ENCODE measurements at places on chromosomes 4 and X.

GRCh38 chr4:89863533-89863932 lies 26.6 kb upstream of the SNCA start:
- DNase-seq = no peak

DNA sequence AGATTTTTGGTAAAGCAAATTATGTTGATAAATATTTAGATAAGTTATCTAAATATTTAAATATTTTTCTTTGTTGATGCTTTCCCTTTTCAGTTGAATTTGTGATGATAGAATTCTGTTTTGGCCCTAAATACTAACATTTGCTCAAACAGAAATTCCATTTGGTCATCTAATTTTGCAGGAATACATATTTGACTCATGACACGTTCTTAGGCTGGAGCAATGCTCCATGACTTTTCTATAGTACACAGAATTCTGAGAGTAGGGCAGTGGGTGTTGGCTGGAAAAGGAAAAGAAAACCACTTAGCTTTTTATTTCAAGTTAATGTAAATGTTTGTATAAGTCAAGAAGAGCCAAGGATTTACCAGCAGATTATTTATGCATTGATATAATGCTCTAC lies 58.6 kb upstream of the GK2 start:
- DNase-seq = no peak

DNA sequence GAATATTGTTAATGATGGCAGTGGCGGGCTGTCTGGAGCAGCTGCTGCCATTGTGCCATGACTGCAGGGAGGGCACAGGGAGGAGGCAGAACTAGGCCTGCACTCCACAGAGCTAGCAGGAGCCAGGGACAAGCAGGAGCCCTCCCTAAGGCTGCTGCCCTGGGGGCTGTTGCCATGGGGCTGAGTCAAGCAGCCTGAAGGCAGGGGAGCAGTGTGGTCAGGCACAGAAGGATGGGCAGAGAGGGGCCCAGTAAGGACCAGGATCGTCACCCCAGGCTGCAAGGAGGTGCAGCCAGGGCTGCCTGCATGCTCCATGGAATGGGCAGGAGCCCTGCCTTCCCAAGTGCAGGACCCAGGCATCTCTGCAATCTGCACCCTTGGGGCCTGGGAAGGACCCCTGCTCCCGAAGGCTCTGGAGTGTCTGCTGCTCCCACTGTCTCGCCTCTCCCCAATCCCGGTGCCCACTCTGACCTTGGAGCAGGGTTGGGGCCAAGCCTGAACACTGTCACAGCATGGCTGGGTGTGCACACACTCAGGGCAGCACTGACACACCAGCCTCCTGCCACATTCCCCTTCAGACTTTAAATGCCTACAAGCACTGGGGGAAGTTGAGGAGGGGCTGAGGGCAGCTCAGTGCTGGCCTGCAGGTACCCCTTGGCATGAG lies 98.3 kb upstream of the GALNTL6 start:
- DNase-seq = no peak

- no peak for DNase-seq
These were observed 146.9 kb downstream of the DCHS2 start for GRCh38 chr4:154344686-154345085.

GRCh38 chr4:179766938-179767337 lies 2324.7 kb upstream of the AGA start:
- no peak for DNase-seq

GRCh38 chrX:55169782-55170181 lies 50.4 kb upstream of the PAGE5 start:
- DNase-seq = no peak

DNA sequence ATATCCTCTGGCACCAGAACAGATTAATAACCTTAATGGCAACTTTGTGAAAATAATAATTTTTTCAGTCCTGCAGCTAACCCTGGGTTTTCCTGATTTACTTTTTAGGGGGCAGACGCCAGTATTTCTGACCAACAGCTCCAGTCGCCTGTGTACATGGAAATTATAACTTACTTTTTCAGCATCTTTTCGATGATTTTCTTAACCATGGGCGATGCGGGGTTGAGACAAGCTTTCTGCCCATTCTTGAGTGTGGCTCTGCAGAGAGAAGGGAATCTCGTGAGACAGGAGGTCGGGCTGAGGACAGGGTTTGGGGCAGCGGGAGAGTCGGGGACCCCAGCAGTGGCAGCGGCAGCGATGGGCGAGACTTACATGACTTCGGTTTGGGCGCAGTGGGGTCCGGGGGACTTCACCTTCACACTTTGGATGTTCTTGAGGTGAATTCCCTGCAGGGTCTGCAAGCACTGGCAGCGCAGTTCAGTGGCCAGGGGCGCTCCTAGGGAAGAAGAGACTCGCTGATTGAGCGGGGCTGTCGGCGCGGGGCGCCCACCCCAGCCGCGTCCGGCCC lies 484 bp downstream of the CXCL2 start:
- DNase-seq = no peak

GRCh38 chr4:76074468-76074867 lies at the start of gene ART3:
Gene ART3, plus strand, starts transcription at chr4:76074709. Its CDS starts 1,181 bp downstream, at chr4:76075890.
- DNase-seq = no peak

DNA sequence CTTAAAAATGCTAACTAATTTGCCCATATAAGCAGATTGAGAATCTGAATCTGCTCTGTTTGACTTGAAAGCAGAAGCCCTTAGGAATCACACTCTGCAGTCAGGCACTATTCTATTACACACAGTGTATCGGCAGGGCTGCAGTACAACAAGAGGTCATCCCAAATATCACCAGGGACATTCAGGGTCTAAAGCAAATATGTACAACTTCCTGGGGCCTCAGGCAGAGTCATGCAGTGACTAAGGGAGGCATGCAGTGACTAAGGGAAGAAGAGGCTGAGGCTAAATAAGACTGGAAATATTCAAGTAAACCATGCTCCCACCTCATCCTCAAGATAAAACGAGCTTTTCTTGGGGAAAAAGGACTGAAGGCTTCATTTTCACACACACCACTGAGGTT lies 20.9 kb downstream of the MAPK10 start:
- no peak for DNase-seq

GRCh38 chr4:139709660-139710059 lies 44.0 kb downstream of the MGST2 start:
- DNase-seq = no peak

DNA sequence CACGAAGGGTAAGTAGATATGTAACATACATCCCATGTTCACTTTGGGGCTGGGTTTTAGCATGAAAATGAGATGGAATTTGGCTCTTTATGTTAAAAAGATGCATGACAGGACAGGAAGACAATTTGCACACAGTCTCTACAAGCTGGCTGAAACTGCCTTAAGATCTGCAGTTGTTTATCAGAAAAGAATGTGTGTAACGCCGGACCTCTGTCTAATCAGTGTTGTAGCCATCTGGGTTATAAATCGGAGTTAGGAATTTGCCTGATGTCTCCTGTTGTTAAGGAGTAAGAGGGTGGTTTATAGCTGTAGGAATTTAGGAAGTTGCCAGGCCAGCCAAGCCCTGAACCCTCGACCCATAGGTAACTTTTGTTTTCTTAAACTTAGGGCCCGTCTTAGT lies 562.9 kb upstream of the FAT1 start:
- no peak for DNase-seq

- DNase-seq = no peak
These were observed 170.7 kb upstream of the ZCCHC13 start for GRCh38 chrX:74133156-74133796.

DNA sequence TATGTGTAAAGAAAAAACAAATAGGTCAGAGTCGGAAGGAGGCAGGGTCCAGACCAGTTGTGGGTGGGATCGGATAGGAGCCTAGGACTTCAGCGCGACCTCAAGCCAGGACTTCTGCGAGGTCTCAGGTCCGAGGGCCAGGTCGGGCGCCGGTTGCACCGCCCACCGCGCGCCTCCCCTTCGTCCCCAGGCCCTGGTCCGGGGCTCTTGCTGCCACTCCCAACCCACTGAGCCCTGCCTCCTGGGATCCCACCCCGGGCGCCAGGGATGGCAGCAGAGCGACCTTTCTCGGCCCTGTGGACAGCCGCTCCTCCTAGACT lies 12.3 kb downstream of the PITX2 start:
- no peak for DNase-seq

- DNase-seq = no peak
These were observed 106.2 kb downstream of the PRRG1 start for GRCh38 chrX:37455381-37455780.

- no peak for DNase-seq
These were observed 43.2 kb downstream of the ZBTB49 start for GRCh38 chr4:4333265-4333706.

DNA sequence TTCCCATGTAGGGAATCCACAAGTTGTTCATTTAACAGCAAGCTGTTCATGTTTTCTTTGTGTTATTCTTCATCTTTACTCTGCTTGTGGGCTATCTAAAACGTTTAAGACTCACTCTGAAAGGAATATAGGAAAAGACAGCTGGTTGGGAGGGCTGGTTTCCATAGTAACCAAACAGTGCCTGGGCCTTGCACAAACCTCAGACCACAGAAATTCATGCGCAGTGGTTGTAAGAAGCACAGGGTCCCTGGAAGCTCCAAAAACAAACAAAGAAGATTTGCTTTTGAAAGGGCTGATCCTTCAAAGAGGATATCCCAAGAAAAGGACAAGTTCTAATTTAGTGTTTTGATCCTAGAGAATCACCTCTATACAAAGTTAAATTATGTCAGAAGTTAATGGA lies 7.8 kb downstream of the SERTM2 start:
- DNase-seq = no peak

GRCh38 chr4:56843421-56843899 lies 22.0 kb upstream of the SPINK2 start:
- DNase-seq = no peak

Data from vagina (tissue), 2 donors.